ENCODE measurements at places on chromosomes 11 and 22.

- no peak for DNase-seq
Measured at GRCh38 chr22:29512031-29512430, 32.0 kb downstream of the NEFH start.

GRCh38 chr22:50136581-50137015 is 33.9 kb upstream of the PANX2 start:
- DNase-seq, result no peak

DNA sequence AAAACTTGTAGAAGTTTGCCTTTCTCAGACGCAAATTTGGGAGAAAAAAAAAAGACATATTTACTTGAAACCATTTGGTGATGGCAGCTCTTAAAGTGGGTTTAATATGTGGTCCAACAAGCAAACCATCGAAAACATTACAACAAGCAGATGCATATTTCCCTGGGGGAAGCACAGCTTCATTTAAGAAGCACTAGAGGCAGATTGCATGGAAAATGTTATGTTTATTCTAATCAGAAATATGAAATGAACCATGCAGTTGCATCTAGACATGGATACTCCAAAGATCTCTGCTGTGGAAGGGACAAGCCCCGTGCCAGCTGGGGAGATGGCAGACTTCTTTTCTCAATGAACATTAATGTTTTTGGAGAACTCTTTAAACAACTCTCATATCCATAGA is 57.4 kb upstream of the PARVA start:
- no peak for DNase-seq

DNA sequence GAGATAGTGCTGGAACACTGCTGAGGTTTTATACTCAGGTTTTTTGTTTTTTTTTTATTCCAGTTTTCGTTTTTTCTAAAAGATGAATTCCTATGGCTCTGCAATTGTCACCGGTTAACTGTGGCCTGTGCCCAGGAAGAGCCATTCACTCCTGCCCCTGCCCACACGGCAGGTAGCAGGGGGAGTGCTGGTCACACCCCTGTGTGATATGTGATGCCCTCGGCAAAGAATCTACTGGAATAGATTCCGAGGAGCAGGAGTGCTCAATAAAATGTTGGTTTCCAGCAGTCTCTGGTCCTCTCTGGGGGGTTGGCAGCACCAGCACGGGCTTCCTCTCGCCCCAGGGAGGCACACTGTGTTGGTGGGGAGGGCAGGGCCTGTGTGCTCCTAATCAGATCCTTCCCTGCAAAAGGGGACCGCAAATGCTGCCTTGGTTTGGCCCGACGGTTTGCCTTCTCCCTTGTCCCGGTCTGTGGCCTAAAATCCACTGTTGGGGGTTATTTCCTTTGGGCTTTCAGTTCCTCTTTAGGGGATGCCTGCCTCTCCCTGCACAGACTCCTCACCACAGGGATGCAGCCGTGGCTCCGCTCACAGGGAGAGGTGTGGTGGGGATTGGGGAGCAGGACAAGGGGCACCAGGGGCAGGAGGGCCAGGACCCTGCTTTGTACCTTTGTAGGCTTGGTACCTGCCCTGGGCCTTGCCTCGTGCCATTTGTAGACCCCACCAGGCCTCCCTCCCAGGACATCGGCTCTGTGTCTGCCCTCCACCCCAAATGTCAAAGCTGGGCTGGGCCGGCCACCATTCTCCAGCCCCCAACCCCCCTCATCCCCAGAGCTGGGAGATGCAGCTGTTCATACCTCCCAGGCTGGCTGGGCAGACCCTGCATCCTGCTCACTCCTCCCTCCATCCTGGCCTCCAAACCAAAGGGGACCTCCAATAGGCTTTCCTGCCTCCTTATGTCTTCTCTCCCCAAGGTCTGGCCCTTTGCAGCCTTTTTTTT is 13.5 kb downstream of the MCAT start:
- no peak for DNase-seq

DNA sequence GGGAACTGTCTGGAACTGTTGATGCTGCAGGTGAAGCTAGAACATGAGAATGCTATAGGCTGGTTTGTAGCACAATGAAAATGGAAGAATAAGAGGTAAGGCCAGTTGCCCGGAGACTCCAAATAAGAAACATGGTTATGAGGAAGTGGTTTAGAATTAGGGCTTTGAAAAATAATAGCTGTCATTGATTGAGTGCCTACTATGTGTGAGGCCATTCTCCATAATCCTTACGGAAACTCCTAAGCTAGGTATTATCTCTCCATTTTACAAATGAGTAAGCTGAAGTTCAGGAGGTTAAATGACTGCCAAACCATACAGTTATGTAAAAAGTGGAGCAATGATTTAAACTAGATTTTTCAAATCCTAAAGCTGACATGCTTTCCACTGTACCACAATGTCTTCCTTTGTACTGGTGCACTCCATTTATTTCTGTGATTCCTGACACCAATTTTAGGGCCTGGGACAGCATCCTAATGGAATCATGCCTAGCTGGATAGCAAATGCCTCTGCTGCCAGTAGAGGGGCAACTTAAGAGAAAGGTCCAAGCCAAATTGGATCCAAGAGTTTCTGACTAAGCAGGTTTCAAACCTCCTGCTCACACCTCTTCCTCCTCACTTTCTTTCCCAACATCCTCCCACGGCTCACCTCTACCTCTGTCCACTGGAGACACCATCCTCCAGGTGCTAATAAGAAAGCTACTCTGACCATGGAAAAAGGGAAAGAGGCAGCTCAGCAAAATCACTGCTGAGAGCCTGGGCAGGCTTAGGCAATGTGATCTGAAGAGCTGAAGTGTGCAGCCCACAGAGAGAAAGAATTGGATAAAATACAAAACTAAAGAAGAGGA is 46.9 kb upstream of the PICALM start:
- DNase-seq, result no peak

GRCh38 chr11:22957786-22958185 is 97.5 kb upstream of the CCDC179 start:
- DNase-seq, result no peak

DNA sequence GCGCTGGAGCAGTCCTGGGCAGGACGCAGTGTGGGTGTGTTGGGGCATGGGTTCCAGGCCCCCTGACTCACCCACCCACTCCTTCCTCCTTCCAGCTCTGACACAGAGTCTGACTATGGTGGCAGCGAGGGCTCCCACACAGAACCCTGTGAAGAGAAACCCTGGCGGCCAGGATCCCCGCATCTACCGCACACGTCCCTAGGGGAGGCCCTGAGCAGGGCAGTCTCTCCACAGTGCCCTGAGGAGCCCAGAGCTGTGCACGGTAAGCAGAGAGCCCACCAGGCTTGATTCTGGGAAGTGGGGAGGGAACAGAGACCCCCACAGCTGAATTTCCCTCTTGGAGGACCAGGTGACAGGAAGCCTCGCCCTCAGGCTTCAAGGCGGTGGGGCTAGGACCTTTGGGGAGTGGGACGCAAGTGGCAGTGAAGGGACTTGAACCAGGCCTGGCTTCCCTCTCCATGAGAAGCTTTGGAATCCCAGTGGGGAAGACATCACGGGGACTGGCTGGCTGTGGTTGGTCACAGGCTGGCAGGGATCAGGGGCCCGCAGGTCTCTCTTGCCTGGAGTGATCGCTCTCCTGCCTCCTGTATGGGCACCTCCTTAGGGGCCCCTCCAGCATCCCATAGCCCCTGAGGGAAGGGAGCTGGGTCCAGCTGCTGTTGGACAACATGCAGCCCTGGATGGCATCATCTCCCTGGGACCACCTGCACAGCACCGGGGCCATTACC is 96.4 kb upstream of the PARVA start:
- no peak for DNase-seq

GRCh38 chr11:94757037-94757735 is 11.0 kb upstream of the AMOTL1 start:
- DNase-seq, result no peak

GRCh38 chr22:47200273-47201051 is 438.0 kb downstream of the TBC1D22A start:
- DNase-seq, result no peak

DNA sequence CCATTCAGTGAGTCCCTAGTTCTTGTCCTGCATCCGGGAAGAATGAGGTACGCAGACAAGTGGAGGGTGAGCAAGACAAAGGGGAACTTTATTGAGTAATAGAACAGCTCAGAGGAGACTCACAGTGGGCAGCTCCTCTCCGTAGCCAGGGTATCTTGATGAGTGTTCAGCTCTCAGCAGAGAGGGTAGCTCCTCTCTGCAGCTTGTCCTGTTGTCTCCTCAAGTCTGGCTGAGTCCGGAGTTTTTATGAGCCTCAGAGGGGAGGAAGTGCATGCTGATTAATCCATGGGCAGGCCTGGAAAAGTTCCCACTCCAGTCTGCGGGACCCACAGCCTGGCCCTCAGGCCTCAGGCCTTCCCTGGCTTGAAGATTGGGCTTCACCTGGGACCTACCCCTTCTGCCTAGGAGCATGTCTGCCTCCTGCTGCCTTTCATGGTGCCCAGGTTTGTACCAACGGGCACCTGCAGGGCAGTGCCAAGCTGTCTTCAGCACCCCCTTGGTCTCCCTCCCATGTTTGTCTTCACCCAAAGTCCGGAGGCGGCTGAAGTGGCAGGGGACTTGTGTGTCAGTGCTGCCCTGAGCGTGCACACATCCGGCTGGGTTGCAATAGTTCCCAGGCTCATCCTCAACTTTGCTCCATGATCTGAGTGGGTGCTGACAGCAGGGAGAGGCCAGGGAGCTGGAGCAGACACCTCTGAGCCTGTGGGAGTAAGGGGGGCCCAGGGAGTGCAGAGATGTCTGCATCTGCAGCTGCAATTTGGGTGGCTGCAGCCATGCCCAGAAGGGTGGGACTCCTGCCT is 134.2 kb downstream of the LDLRAD3 start:
- no peak for DNase-seq

GRCh38 chr11:21614961-21615360 is 577.9 kb upstream of the ANO5 start:
- no peak for DNase-seq

GRCh38 chr22:35749808-35750207 is 32.1 kb downstream of the APOL5 start:
- no peak for DNase-seq

DNA sequence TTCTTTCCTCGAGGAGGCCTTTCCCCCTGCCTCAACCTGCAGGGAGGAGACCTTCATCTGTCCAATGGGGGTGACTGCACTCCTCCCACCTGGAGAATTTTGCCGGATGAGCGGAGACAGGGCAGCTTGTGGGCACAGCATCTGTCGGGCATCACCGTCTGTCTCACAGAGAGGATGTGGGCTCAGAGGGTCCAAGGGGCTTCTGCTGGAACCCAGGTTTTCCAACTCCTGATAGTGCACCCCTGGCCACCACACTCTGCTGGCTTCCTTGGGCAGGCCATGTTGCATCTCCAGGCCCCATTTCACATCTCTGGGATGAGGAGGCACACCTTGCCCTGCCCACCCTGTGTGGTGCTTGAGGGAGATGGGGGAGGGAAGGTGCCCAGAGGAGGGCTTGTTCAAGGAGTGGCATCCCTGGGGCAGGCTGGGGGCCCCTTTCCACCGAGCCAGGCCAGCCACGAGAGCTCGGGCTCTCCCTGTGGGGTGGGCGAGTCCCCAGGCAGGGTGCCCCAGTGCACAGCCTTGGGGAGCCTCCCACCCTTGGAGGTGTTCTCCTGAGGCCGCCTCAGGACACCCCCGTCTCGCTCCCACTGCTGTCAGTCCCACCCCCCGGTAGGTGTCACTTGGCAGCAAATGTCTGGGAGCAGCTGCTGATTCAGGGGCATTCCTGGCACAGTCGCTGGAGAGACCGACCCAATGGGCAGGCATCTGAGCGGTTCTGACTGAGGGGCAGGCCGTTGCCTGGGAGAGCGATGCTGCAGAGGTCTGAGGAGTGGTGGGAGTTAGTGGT is 84.2 kb downstream of the MORC2 start:
- DNase-seq, result no peak

- no peak for DNase-seq
Measured at GRCh38 chr11:109584001-109584972, 162.3 kb downstream of the C11orf87 start.

- DNase-seq, result no peak
Measured at GRCh38 chr22:23266780-23267179, 86.5 kb downstream of the BCR start.

DNA sequence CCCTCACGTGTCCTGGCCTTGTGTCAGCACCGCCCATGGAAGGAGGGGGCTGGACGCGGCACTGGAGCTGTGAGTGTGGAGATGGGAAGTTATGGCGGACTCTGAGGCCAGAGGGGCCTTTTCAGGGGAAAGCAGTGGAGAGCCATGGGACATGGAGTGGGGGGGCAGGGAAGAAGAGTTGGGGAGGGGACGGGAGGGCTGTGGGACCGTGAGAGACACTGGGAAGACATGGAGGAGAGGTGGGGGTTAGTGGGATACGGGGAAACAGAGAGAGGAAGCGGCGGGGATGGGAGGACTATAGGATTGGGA is 58.2 kb downstream of the FBXO7 start:
- no peak for DNase-seq

DNA sequence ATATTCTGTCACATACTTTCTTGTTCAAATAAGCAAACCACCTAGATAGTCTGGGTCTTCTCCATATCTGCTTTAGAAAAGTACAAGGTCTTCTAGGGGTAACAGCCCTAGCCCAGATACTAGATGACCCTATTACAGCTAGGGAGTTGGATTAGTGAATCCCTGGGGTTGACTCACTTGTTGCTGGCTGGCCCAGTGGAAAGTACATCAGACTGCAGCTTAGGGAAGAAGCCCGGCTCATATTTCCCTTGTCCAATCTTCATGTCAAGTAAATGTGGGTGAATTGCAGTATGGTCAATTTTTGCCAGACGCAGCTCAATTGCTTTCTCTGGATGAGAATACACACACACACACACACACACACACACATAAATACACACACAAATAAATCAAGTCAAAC is 79.1 kb upstream of the SCUBE2 start:
- DNase-seq, result no peak

- no peak for DNase-seq
Measured at GRCh38 chr22:24137595-24137994, 43.7 kb upstream of the SUSD2 start.

DNA sequence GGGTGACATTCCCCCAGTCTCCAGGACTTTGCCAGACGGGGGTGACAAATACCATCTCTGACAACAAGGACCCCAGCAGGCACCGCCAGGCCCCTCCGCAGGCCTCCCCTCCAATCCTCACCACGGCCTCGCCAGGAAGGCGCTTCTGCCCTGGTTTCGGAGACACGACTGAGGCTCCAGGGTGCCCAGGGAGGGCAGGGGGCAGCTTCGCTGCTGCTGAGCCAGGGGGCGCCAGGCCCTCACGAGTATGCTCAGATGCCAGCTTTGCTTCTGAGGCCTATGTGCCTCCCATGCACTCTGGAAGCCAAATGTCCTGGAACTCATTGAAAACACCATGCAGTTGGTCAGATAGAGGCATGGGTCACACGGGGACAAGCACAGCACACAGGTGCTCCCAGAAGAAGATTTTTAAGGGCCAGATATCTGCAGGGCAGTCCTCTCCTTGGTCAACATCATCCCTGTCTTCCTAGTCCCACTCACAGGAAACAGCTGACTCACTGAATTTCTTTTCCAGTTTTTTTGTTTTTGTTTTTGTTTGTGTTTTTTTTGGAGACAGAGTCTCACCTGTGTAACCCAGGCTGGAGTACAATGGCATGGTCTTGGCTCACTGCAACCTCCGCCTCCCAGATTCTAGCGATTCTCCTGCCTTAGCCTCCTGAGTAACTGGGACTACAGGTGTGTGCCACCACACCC is 19.9 kb downstream of the BID start:
- DNase-seq, result no peak

Measured in cortex of kidney (tissue), 1 donor.